ENCODE measurements at places on chromosomes 2 and 18.

DNA sequence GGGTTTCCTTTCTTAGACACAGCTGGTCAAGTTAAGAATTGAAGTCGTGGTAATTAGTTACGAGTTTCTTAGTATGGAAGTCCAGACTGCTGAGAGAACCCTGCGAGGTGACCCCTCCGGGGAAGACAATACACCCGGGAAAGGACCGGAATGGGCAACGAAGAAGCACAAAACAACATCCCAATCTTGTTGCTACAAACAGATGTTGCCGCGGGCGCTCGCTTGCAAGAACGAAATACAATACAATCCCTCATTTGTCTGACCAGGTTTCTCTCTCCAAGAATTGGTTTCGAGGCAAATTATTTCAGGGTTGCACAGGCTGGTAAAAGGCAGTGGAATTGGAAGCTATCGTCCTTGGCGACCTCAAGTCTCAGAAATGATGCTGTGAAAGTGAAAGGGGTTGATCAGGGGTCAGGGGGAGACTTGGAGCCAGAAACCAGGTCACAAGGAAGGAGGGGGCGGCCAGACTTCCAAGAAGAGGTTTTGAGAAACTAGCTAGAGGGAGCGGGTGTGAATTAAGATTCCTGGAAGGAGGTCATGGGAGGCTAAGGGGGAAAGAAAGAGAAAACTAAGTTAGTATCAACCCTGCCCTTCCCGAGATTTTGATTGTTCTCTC is 401.9 kb downstream of the HRH4 start:
- DNase-seq: no peak

DNA sequence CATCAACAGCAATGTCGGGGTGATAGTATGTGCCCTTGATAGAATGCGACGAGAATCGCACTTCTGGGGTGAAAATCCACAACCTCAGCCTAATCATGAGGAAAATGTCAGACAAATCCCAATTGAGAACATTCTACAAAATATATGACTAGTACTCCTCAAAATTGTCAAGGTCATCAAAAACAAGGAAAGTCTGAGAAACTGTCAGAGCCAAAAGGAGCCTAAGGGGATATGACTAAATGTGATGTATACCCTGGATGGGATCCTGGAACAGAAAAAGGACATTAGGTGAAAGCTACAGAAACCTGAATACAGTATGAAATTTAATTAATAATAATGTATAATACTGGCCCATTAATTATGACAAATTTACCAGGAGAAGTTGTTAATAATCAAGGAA is 7.6 kb upstream of the CACNB4 start:
- no peak for DNase-seq

DNA sequence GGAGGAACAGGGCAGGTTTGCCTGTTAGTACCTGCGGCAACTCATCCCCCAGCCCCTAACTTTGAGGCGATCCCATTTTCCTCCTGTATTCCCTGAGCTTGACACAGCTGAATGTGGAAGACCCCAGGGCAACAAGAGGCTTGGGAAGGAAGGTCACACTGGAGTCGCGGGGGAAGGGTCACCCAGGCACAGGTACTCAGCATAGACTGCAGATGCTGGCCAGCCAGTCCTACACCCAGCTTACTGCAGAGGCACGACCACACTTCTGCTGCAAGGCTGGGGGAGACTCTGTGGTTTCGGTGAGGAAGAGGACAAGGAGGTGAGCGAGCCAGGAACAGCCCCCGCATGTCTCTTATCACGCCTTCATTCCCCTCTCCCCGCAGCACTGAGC is 91.5 kb downstream of the MALT1 start:
- no peak for DNase-seq

- DNase-seq: no peak
These were observed 141.9 kb downstream of the TTC32 start for GRCh38 chr2:19759880-19760279.

Measured in thyroid gland (tissue), 4 donors.